HS-5 (cell line): ENCODE measurements at places on chromosomes 12 and 14.

DNA sequence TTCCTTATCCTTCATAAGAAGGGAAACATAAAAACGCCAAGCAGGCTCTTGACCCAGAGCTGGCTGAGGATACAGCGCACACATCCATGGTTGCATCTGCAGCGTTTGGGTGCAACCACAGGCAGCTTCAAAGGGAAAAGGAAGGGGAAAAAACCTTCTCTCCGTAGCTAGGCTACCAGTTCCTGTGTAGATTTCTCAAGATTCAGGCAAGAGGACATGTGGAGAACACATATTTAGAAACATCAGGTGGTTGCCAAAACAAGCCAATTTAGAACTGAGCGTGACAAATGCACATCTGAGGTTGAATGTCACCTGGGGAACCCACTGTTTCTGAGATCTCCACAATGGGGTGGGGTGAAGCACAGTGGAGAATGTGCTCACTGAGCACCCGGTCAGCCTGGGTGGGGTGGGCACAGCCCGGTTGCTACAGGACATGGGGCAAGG is 78.3 kb upstream of the BDKRB2 start:
- DNase-seq, result no peak

GRCh38 chr14:32331206-32331605 is 2.1 kb downstream of the AKAP6 start:
- no peak for DNase-seq

DNA sequence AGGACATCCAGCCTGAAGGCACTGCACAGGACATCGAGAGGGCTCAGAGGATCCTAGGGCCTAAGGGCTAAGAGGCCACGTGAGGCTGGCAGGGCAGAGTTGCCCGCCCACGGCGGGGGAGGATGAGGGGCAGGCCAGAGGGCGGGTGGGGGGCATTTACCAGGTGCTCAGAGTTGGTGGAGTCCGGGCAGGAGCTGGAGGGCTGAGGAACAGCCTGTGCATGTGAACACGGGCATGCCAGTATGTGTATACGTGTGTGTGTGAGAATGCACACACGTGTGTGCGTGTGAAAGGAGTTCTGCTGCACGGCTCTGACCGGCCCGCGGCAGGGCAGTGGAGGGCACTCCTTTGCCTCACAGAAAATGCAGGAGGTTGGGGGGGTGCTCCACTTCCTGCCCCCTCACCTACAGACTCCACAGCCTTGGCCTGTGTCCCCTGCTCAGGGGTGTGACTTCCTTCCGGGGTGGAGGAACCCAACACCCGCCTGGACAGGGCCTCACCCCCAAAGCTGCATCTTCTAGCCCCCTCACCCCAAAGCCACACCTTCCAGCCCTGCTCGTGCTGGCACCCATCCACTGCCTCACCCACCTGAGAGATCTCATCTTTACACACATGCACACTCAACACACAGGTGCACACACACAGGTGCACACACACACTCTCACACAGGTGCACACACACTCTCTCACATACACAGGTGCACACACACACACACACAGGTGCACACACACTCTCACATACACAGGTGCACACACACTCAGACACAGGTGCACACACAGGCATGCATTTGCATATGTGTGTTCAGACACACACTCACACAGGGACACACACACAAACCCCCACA is 11.8 kb upstream of the GPR132 start:
- DNase-seq, result no peak

DNA sequence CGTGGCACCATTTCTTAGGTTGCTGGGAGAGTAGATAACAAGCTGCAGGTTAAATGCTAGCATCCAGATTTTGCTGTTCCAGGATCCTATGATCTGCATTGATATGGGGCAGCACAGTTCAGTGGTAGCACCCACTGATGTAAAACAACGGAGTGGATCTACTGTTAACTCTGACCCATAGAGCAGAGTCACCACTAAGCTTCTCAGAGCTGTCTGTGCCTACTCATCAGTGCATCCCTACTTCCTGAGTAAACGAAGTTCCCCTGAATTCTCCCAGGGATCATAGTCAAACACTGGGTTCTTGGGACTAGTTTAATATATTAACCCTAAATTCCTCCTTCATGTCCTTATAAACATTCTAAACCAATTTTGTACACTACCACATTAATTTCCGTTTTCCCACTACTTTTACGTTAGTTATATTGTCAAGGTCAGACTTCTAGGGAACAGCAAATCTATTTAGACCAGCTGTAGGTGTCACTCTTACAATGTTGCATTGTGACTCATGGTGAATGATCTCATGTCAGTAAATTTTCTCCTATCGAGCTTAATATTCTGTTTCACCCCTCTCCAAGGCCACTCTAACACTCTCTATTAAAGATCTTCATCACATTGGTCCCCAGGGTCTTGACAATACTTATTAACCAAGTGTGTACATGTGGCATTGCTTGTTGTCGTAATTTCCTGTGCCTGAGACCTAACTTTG is 10.3 kb downstream of the RERGL start:
- DNase-seq, result no peak

- no peak for DNase-seq
Observed at GRCh38 chr12:130186651-130187268, 24.5 kb downstream of the FZD10 start.

GRCh38 chr12:28987538-28988324 is 161.3 kb upstream of the FAR2 start:
- DNase-seq, result no peak

GRCh38 chr14:54377501-54377900 is 19.3 kb upstream of the CDKN3 start:
- no peak for DNase-seq

- no peak for DNase-seq
Observed at GRCh38 chr12:68336889-68337303, 4.7 kb upstream of the MDM1 start.

DNA sequence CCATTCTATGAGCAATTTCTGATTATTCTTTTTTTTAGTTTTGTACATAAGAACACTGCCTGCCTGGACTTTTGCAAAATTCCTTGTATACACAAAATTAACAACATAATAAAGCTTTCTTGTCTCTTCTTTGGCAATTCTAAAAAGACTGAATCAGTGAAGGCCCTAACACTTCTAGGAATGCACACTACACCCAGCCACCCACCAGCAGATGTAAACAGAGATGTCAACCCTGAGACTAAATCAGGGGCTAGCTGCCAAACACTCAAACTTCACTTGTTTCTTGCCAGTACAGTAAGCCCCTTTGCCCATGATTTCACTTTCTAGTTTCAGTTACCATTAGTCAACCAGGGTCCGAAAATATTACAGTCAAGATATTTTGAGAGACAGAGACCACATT is 15.5 kb downstream of the DCAF5 start:
- DNase-seq, result no peak

GRCh38 chr12:58502841-58503240 is 417.5 kb downstream of the LRIG3 start:
- DNase-seq, result no peak

DNA sequence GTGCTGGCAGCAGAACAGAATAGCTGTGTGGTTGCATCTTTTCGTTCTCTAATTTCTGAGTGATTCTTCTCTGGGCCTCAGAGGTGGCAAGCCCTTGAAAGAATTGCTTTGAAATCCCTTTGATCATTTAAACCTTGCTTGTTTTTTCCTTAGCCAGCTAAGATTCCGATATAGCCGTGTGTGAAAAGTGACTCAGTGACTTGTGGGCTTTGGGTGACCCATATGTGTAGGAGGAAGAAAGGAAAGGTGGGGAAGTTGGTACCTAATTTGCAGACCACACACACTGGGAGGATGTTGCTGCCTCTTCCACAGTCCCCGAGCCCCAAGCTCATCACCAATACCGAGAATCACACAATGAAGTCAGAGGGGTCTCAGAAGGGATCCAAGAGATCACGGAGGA is 18.8 kb downstream of the SLC24A4 start:
- no peak for DNase-seq

- DNase-seq, result no peak
Observed at GRCh38 chr14:33357225-33358010, 418.7 kb downstream of the NPAS3 start.

DNA sequence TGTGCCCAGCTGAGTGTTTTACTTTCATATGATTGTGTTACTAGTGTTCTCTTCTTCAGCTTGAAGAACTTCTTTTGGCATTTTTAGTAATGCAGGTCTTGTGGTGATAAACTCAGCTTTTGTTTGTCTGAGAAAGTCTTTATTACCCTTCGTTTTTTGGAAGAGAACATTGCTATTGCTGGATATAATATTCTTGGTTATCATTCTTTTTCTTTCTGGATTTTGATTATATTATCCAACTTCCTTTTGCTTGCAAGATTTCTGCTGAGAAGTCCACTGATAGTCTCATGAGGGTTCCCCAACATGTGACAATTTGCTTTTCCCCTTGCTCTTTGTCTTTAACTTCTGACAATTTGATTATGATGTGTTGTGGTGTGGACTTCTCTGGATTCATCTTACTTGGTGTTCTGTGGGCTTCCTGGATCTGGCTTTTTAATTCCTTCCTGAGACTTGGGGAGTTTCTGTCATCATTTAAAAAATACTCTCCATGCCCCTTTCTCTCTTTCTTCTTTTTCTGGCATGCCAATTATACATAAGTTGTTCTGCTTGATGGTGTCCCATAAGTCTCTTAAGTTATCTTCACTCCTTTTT is 416.8 kb downstream of the CCDC91 start:
- no peak for DNase-seq

GRCh38 chr12:87801860-87802720 is 227.1 kb downstream of the C12orf50 start:
- DNase-seq, result no peak

- peak; percentile 35 for DNase-seq
Observed at GRCh38 chr12:44930972-44931600, 55.0 kb upstream of the NELL2 start.

DNA sequence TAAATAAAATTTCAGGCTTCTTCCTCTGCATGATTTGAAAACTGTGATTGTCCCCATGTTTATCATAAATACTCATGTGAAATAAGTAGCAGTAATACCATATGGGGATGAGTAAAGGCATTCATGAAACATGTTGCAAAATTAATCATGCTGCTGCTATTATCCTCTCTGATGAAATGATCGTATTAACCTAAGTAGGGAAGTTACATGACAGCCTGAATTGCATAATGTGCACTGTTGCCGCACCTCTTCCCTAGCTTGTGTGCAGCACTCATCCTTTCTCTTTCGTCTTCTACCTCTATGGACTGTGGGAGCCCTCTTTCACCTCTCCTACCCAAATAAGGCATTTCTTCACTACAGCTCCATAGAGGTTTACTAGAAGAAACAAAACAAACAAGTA is 367.6 kb downstream of the SOX5 start:
- DNase-seq, result no peak

GRCh38 chr14:95875831-95876760 is 536 bp upstream of the TUNAR start:
- no peak for DNase-seq

DNA sequence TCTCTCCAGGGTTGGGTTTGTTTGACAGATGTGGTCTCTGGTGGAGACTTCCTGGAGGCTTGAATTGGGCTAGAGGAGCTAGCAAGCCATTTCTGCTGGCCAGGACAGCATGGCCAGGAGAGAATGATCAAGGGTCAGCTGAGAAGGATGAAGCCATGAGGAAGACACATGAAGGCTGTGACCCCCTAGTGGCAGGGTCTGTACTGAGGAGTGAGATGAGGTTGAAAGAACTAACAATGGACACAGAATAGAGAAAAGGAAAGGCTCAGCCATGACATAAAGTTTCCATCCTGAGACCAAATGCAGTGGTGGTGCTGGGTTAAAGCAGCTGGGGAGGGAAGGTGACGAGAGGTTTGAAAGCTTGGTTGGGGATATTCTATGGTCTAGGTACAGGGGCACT is 89.9 kb downstream of the NT5DC3 start:
- DNase-seq, result no peak

- no peak for DNase-seq
Observed at GRCh38 chr12:94020335-94020734, 128.0 kb upstream of the PLXNC1 start.

DNA sequence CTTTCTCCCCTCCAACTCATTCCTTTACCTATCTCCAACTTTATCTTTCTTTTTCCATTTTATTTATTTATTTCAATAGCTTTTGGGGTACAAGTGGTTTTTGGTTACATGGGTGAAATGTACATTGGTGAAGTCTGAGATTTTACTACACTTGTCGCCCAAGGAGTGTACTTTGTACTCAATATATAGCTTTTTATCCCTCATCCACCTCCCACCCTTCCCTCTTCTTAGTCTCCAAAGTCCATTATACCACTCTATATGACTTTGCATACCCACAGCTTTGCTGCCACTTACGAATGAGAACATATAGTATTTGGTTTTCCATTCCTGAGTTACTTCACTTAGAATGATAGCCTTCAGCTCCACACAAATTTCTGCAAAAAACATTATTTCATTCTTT is 152.6 kb upstream of the NUDT4 start:
- DNase-seq, result no peak

DNA sequence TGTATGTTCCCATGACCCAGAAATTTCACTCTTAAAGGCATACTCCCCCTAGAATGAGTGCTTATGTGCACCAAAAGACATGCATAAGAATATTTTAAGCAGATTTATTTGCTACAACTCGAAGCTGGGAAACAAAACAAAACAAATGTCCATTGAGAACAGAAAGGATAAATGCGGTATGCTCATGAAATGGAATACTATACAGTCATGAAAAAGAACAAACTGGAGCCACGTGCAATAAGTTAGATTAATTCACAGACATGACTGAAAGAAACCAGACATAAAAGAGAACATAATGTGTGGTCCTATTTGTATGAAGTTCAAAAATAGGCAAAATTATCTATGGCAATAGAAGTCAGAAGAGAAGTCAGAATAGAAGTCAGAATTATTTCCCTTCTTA is 69.9 kb downstream of the TBX3 start:
- no peak for DNase-seq

- no peak for DNase-seq
Observed at GRCh38 chr14:95044463-95045105, 112.7 kb downstream of the DICER1 start.

DNA sequence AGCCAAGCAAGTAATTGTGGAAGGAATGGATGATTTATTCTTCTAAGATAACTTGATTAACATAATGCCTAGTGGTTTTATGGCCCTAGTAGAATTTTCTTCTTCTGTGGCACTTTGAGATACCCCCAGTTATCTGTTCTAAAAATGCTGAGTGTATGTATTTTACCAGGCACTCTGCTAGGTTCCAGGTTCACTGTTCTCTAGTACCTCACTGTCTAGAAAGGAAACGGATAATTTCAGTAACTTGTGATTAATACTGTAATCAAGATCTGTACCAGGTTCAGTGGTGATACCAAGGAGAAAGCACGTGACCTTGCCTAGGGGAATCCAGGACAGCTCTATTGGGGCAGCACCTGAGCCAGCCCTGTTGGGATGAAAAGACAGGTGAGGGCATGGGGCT is 8.0 kb downstream of the ANO6 start:
- DNase-seq, result no peak

- no peak for DNase-seq
Observed at GRCh38 chr12:46920499-46920898, 94.7 kb upstream of the SLC38A4 start.

- no peak for DNase-seq
Observed at GRCh38 chr12:128338386-128339125, 71.6 kb downstream of the TMEM132C start.

- DNase-seq, result peak; percentile 48
Observed at GRCh38 chr14:35927727-35928126, 101.6 kb downstream of the BRMS1L start.
